ENCODE measurements at places on chromosomes 11 and 22. TPM values are rescaled to one million over a fixed set of nuclear protein-coding genes. Genes with fewer than 3 reads are reported as not detected.

The MN1 gene
- 0.36 TPM for total RNA-seq

The TMPRSS13 gene
- total RNA-seq = 2.0 TPM

The MS4A8 gene
- not detected for total RNA-seq

The OR8G1 gene
- total RNA-seq = not detected

All from melanocyte of skin (primary cell).